ENCODE measurements at places on chromosomes 1 and 21. TPM values are rescaled to one million over a fixed set of nuclear protein-coding genes. Genes with fewer than 3 reads are reported as not detected.
A peak's percentile ranks its signal among the peaks of the same experiment; 100 is the strongest.

S100A9 gene
- not detected for total RNA-seq

EFNA3 gene
- 2.8 TPM for total RNA-seq

DNA sequence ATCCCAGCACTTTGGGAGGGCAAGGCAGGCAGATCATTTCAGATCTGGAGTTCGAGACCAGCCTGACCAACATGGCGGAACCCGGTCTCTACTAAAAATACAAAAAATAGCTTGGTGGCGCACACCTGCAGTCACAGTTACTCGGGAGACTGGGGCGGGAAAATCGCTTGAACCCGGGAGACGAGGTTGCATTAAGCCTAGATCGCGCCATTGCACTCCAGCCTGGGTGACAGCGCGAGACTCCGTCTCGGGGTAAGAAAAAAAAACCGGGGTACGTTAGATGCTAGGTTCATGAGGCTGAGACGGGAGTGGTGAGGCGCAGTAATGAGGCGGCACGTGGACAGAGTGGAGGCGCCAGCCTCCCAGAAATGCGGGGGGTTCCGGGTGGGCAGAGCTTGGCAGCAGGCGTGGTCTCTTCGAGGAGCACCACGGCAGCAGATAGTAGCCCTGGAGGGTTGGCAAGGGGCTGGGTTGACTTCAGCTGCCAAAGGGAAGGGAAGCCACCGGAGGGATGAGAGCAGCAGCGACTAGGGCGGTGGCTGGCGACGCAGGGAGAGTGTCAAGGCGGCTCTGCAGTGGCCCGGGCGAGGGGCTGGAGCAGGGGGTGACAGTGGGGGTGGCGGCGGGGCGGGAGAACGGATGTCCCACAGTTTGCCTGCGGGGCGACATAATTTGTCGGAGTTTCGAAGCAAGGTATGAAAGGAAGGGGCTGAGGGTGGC is 832 bp downstream of the MRPL20 start:
- peaks cover 41% of the 10 kb centered on the region for H3K4me1 ChIP-seq
- no peaks in the 10 kb centered on the region for H3K27me3 ChIP-seq
- H3K4me3 ChIP-seq = peak overlapping the region; percentile 90
- H3K36me3 ChIP-seq = peaks cover 38% of the 10 kb centered on the region

IL19 gene
- total RNA-seq = not detected

LRRC38 gene
- total RNA-seq = not detected

DNA sequence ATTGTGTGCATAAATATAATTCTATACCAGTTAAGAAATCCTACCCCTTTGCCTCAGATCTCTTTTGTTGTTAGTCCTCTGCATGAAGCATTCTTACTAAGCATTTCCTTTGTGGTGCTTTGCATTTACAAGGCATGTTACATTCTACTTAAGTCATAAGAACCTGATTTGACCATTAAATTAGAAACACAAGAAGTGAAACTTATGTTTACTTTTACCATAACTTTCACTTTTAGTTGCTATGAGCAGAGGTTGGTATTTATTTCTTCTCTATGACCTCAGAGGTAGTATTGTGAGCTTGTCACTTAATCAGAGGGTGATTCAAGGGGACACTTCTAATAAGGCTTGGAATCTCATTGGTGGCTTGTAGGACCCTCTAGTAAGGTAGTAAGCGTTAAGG is 9.0 kb downstream of the FAM20B start:
- H3K4me3 ChIP-seq = no peak overlapping the region
- H3K36me3 ChIP-seq = peaks cover 1% of the 10 kb centered on the region
- DNase-seq = no peak
- peak overlapping the region; percentile 66 for H3K27ac ChIP-seq
- H3K27me3 ChIP-seq = no peaks in the 10 kb centered on the region

OR2L3 gene
- not detected for total RNA-seq

GRCh38 chr1:22745669-22746585 is 35.3 kb downstream of the EPHB2 start:
- peaks cover 17% of the 10 kb centered on the region for H3K27me3 ChIP-seq
- no peak overlapping the region for H3K27ac ChIP-seq
- no peak overlapping the region for H3K4me3 ChIP-seq
- no peak for DNase-seq
- H3K36me3 ChIP-seq = no peaks in the 10 kb centered on the region

PSRC1 gene
- 19.6 TPM for total RNA-seq

CFAP45 gene
- total RNA-seq = 1.3 TPM

GRCh38 chr1:70112838-70113237 is 92.5 kb downstream of the LRRC40 start:
- H3K27ac ChIP-seq = no peak overlapping the region
- no peak overlapping the region for H3K4me3 ChIP-seq
- H3K27me3 ChIP-seq = peaks cover 23% of the 10 kb centered on the region
- no peaks in the 10 kb centered on the region for H3K36me3 ChIP-seq

SHISAL2A gene
- 5.7 TPM for total RNA-seq

DNA sequence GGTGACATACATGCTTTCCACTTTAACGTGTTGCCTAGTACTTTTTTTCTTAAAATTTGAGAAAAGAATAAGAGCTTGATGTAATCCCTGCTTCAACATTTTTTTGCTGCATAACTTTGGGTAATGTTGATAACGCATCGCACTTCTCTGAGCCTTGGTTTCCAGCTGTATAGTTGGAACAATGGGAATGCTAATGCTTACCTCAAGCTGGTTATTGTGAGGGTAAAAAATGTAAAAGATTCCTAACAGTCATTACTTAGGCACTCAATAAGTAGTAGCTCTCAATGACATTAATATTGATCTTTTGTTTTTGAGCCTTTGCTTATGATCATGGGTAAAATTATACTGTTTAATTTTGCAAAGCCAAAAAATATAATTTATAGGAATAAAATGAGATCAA is 683.3 kb upstream of the CXADR start:
- H3K4me1 ChIP-seq = no peaks in the 10 kb centered on the region
- H3K27me3 ChIP-seq = no peaks in the 10 kb centered on the region

PFKFB2 gene
- 2.3 TPM for total RNA-seq

DNA sequence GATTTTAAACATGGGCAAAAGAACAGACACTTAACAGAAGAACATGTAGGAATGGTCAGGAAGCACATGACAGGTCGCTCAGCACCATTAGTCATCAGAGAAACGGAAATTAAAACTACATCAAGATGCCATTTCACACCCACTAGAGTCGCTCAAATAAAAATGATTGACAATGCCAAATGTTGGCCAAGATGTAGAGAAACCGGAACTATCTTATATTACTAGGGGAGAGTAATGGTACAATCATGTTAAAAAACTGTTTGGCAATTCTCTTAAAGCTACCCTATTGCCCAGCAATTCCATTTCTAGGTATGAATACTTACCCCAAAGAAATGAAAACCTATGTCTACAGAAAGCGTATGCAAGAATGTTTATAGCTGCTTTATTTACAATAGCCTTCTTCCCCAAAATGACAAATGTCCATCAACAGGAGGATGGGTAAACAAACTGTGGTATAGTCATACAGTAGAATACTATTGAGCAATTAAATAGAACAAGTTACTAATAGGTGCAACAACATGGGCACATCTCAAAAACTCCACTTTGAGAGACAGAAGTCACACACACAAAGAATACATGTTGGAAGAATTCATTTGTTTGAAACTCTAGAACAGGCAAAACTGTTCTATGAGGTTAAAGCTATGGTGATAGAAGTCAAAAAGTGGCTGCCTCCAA is 92.8 kb downstream of the ETS2 start:
- H3K27me3 ChIP-seq = peaks cover 22% of the 10 kb centered on the region
- no peak for DNase-seq
- H3K4me1 ChIP-seq = no peaks in the 10 kb centered on the region
- H3K4me3 ChIP-seq = no peak overlapping the region
- no peaks in the 10 kb centered on the region for H3K36me3 ChIP-seq

GRCh38 chr1:76951153-76951552 is 83.9 kb downstream of the ST6GALNAC5 start:
- H3K36me3 ChIP-seq = no peaks in the 10 kb centered on the region
- no peak overlapping the region for H3K27ac ChIP-seq
- H3K27me3 ChIP-seq = peaks cover 2% of the 10 kb centered on the region
- no peak overlapping the region for H3K4me3 ChIP-seq
- no peak for DNase-seq
- no peaks in the 10 kb centered on the region for H3K4me1 ChIP-seq

- no peaks in the 10 kb centered on the region for H3K36me3 ChIP-seq
- H3K27ac ChIP-seq = no peak overlapping the region
- peaks cover 53% of the 10 kb centered on the region for H3K4me1 ChIP-seq
- DNase-seq = no peak
- no peaks in the 10 kb centered on the region for H3K27me3 ChIP-seq
These were observed 7.6 kb downstream of the LMNA start for GRCh38 chr1:156122086-156122485.

DNASE2B gene
- total RNA-seq = not detected

SGIP1 gene
- not detected for total RNA-seq

GRCh38 chr1:36160949-36161485 is 5.1 kb downstream of the MAP7D1 start:
- H3K4me3 ChIP-seq = peak overlapping the region; percentile 82
- peaks cover 65% of the 10 kb centered on the region for H3K4me1 ChIP-seq
- H3K27ac ChIP-seq = peak overlapping the region; percentile 94
- peak; percentile 89 for DNase-seq

DNA sequence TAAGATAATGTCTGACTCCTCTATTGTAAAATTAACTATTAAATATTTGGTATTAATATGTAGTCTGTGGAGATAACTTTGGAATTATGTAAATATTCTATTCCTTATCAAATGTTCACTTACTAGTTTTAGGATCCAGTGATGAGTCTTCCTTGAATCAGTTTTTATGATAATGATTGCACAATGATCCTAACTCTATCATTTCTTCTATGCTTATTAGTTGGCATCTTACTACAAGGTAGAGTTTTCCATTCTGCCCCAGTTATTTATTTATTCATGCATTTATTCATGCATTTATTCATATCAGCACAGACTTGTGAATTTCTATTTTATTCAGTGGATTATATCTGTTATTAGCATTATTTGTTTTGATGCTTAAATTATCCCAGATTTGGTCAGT is 7.4 kb upstream of the MGST3 start:
- peaks cover 32% of the 10 kb centered on the region for H3K27me3 ChIP-seq
- DNase-seq = no peak
- no peaks in the 10 kb centered on the region for H3K4me1 ChIP-seq
- H3K36me3 ChIP-seq = no peaks in the 10 kb centered on the region
- H3K27ac ChIP-seq = no peak overlapping the region

- DNase-seq = no peak
- no peak overlapping the region for H3K4me3 ChIP-seq
- H3K27me3 ChIP-seq = no peaks in the 10 kb centered on the region
- H3K27ac ChIP-seq = no peak overlapping the region
These were observed 11.5 kb downstream of the PFKFB2 start for GRCh38 chr1:207064561-207064960.

DNA sequence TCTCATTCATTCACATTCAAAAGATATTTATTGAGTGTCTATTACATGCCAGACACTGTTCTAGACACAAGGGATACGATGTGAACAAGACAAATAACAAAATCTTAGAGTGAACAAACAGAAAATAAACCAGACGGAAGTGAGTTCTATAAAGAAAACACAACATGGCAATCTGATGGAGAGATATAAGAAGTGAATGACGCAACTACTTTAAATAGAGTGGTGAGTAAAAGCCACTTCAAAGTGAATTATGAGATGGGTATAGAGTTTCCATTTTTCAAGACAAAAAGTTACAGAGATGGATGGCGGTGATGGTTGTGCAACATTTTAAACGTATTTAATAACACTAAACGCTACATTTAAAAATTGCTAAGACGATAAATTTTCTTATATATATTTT is 75.4 kb downstream of the CEP170 start:
- H3K4me3 ChIP-seq = no peak overlapping the region
- no peaks in the 10 kb centered on the region for H3K4me1 ChIP-seq
- peaks cover 2% of the 10 kb centered on the region for H3K36me3 ChIP-seq
- no peak overlapping the region for H3K27ac ChIP-seq

LCE6A gene
- not detected for total RNA-seq

DNA sequence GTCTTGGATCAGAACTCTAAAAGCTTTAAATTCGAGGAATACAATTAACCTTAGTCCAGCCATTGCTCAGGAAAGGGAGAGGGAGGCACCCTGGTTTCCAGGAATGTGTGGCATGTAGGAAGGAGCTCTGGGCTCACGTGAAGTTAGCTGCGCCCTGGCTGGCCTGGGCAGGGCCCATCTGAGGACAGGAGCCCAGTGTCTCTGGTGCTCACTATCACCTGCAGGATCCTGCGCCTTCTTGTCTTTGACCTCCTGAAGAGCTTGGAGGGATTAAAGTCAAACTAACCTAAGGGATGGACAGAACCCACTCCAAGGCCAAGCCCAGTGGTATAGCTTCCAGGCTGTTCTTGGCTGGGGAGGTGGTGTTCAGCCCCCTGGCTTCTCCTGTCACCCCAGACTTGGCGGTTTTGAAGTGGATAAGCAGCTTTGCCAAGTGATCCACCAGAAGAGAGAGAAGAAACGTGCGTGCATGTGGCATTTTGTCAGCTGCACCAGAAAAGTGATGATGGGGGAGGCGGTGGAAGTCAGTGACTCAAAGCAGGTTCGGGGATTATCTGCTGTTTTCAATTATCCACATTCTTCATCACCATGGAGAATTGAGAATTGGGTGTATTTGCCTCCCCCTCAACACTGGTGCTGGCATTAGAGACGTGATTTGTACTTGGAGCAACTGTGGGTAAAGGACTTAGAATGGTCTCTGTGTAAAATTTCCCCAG is 11.9 kb upstream of the KCNN3 start:
- no peak overlapping the region for H3K27ac ChIP-seq
- H3K27me3 ChIP-seq = peaks cover 13% of the 10 kb centered on the region
- no peak overlapping the region for H3K4me3 ChIP-seq
- peaks cover 22% of the 10 kb centered on the region for H3K4me1 ChIP-seq
- DNase-seq = no peak

GRCh38 chr1:21770201-21770600 is 12.7 kb downstream of the USP48 start:
- no peak for DNase-seq
- H3K4me1 ChIP-seq = peaks cover 70% of the 10 kb centered on the region
- H3K27ac ChIP-seq = no peak overlapping the region
- H3K4me3 ChIP-seq = no peak overlapping the region
- H3K27me3 ChIP-seq = no peaks in the 10 kb centered on the region
- H3K36me3 ChIP-seq = peaks cover 18% of the 10 kb centered on the region

GRCh38 chr21:29187944-29188343 is 57.5 kb downstream of the MAP3K7CL start:
- DNase-seq = no peak
- H3K4me3 ChIP-seq = no peak overlapping the region
- no peaks in the 10 kb centered on the region for H3K36me3 ChIP-seq

- H3K27me3 ChIP-seq = no peaks in the 10 kb centered on the region
- no peaks in the 10 kb centered on the region for H3K4me1 ChIP-seq
These were observed 538.6 kb upstream of the ADAMTS5 start for GRCh38 chr21:27505516-27505915.

DNA sequence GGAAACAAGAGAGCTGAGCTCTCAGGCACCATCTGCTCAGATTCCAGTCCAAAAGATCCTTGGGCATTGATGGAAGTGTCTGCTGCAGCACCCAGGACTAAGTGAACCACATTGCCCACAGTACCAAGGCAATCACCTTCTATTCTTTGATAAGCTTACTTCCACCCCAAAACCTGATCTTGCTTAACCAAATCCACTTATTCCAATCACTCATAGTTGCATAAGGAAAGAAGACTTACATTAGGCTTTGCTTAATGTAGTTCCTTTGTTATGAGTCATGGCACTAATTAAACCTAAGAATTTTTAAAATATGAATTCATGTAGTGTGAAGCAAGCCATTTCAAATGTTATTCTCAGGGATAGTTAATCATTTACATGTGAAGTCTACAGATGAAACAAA is 84.5 kb downstream of the UCHL5 start:
- H3K27me3 ChIP-seq = no peaks in the 10 kb centered on the region
- peaks cover 2% of the 10 kb centered on the region for H3K36me3 ChIP-seq

Data from activated CD8-positive, alpha-beta memory T cell treated with anti-CD3 and anti-CD28 coated beads, Interleukin-2, amount 10 ng/mL, durations not matched to agents 7 days and 5 days (primary cell).